ENCODE measurements at places on chromosomes 2 and 18.

DNA sequence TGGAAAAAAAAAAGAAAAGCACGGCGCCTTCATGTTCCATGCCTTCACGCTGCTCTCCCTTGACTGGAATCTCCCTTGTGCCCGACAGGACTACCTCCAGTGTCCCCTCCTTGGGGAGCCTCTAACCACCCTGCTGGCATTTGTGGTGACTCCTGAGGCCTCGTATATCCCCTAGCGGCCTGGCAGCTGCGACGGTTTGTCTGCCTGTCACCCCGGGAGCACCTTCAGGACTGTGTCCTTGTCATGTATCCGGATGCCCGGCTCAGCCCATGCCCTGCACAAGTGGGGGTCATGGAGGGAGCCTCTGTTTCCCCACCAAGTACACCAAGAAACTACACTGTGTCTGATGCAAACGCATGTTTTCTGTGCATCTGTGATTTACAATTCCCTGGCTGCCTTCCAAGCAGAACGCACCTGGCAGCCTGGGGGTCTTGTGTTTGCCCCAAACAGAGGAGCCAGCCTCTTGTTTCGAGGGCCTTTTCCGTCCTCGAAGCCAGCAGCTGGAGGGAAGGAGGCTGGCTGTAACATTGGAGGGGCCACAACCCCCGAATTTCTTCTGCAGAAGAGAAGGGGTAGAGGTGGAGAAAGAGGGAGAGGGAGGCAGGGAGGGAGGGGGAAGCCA lies 18.9 kb downstream of the TWIST2 start:
- DNase-seq: no peak

- DNase-seq: no peak
These were observed 68.3 kb downstream of the VWA3B start for GRCh38 chr2:98155291-98155690.

- DNase-seq: no peak
These were observed 32.3 kb downstream of the ADI1 start for GRCh38 chr2:3487028-3487425.

GRCh38 chr2:20640411-20641122 lies 10.3 kb downstream of the HS1BP3 start:
- no peak for DNase-seq

GRCh38 chr18:74328206-74328605 lies 12.6 kb downstream of the C18orf63 start:
- DNase-seq: no peak

GRCh38 chr2:86033751-86034692 lies 71.7 kb downstream of the POLR1A start:
- DNase-seq: no peak
